Left colon (tissue), 2 donors: ENCODE measurements at places on chromosomes 11 and 22.

DNA sequence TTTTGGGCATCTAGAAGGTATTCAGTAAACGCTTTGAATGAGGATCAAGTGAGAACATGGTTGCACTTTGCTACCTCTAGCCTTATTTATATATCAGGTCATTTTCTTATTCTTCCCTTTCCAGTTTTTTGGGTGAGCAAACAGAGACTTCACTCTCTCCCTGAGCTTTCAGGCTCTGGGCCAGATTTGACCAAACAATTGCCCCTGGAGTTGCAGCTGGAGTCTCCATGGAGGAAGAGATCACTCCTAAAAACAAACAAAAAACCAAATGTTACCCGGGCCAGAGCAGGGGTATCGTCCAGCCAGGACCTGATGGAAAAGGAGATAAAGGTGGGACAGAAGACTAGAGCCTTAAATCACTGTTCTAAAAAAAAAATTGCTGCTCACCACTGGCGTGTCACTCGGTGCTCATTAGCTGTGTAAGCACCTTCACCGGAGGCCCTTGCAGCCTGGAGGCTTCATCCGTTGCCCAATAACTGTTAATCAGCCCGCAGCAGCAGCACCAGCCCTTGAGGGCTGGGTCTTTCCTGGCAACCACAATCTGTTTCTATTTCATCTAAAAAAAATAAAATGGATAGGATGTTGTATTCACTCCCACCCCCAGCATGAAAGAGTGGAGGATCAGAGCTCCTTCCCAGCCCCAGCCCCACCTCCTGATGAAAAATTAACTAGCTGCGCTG, 125.0 kb downstream of the PKNOX2 start:
- no peak for DNase-seq

DNA sequence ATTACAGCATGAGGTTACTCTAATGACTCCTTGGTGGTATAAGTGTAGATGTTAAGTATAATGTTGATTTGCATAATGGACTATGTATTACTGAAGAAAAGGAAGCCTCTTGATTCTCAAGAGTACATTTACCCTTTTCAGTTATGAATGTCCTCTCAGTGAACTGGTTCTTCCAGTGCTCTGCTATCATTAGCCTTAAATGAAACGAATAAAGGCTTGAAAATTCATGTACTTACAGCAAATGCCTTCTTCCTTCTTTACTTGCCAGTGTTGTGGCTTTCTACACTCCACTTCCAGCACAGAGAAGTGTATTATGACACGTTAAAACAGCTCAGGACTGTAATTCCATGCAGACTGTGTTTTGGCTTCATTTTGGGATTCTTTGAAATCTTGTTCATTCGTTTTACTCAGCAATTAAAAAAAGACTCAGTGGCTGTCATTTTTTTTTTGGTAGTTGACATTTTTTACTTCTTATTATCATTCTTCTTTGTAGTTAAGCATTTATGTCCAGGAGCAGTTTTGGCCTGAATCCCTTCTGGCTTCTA, 96.9 kb downstream of the MTMR3 start:
- no peak for DNase-seq

GRCh38 chr11:94845622-94846021, 77.5 kb downstream of the AMOTL1 start:
- no peak for DNase-seq

DNA sequence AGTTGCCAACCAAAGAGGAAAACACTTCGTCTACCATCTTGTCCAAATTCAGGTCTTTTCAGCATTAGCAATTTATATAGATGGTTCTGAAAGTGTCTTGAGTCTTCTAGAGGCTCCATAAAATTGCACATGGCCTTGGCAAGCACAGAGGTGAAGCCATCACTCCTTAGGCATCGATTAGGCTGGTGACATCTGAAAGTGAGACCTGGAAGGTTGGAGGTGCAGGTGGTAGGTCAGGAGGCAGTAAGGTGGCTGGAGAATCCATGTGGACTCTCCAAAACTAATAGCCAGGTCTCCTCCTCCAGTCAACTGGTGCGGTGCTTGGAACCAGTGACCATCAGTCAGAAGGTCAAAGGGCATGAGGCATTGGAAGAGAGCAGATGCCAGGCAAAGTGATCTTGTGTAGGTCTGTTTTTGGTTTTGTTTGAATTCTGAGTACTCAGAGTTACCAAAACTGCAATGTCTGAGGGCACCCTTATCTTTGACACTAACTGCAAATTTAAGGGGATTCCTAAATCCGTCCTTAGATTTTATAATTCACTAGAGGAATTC, 6.6 kb upstream of the APOL2 start:
- DNase-seq = no peak

- no peak for DNase-seq
Measured at GRCh38 chr11:476416-476815, 26.3 kb downstream of the PTDSS2 start.

DNA sequence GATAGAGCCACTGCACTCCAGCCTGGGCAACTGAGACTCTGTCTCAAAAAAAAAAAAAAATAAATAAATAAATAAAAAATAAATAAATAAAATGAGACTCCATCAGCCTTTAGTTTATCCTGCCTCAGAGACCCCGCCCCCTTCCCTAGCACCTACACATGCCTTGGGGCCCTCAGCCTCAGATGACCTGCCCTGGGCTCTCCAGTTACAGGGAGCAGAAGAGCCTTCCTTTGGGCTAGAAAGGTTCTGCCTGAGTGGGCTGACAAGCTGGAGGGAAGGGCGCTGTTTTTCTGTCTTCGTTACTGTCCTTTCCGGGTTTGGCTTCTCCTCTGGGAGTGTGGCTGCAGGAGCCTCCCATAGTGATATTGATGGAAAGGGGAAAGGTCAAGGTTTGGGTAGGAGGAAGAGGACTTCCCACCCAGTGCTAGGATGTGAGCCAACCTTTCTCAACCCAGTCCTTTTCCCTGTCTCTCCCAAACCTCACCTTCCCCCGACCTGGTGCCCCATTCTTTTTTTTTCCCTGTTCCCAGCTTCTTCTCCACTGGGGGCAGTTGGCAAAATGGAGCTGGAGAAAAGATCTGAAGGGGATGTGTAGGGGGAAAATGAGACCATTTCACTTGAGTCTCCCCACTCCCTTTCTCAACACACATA, 1.5 kb upstream of the SF3B2 start:
- DNase-seq = no peak

DNA sequence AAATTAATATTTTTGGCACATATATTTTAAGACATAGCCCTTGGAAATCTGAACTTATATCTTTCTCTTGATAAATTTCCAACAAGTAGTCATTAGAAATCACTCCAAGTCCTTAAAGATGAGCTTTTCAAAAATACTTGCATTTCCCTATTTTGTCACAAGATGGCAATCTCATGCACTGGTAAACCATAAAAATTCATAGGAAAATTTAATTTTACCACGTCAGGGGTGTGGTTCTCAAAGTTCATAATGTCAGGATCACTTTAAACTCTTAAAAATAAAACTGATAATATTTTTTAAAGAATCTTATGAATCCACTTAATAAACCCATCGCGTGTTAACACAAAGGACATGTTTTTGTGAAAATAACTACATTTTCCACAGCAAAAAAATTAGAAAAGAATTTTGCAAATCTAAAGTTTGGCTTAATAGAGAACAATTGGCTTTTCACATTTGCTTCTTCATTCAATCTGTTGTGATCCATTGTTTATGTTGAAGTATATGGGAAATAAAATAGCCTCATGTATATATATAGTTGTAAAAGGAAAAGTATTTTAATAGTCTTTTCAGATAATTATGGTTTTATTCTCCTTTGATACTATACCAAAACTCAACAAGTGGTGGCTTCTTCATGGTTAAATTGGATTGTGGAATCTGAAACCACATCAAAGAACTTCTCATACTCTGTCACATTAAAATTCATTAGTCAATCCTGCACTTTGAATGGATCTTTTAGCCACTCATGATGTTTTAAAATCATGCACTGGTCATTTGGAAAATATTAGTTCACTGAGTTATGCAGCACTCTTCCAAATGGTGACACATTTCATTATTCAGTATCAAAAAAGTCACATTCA, 169.1 kb downstream of the CADM1 start:
- DNase-seq = no peak

GRCh38 chr11:106668147-106668546, 350.1 kb downstream of the GUCY1A2 start:
- no peak for DNase-seq

DNA sequence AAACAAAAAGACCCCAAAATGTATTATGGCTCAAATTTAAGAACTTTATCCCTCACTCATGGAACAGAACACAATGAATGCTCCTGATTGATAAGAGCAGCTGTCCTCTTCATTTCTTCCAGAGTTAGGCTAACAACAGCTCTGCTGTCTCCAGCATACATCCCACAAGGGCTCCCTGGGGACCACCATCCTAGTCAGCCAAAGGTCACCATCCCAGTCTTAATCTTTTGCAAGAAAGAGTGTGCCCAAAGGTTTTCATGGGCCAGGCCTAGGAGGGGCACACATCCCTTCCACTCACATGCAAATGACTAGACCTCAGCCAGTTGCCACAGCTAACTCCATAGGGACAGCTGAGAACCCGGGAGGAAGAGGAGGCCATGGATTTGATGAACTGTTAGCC, 555.3 kb downstream of the BUD13 start:
- no peak for DNase-seq

DNA sequence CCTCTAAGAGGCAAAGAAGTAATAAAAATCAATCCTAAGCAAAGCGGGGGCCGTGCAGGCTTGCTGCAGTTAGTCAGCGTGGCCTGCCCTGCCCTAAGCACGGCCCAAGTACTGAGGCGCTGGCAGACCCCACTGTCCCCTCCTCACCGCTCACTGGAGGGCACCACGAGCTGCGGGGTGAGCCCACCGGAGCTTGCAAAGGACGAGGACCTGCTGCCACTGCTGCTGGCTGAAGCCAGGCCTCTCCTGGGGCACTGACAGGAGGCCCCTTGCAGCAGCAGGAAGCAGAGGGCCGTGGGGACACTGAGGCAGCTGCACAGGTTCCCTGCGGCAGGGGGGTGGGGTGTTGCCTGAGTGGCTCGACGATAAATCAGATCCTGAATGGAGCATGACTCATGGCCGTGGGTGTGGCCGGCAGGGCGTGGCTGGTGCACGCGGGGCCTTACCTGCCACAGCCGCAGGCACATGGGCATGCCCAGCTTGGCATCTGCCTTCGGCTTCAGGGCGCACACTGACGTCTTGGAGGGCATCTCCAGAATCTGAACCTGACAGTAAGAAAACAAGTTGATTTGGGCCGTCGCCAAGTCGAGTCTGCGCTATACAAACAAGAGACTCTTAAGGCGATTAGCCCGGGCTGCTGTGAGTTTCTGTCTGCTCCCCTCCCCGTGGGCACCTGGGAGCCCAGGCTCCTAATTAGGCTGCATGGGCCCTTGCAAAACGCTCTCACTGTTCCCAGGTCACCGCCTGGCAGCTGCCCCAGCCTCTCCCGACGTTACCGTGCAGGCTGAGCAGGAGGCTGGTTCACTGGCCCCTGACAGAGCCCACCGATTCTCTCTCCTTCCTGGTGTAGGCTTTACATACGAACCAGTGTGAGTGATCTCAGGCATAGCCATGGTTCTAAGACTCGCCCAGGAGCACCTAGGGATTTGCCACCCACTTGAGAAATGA, 45.9 kb downstream of the TBX1 start:
- peak; percentile 91 for DNase-seq

GRCh38 chr11:8363921-8364320, 100.2 kb upstream of the LMO1 start:
- DNase-seq = no peak

- DNase-seq = no peak
Measured at GRCh38 chr22:48396091-48396784, 1431.4 kb downstream of the BRD1 start.

- no peak for DNase-seq
Measured at GRCh38 chr11:19744130-19744529, 31.5 kb downstream of the NAV2 start.

DNA sequence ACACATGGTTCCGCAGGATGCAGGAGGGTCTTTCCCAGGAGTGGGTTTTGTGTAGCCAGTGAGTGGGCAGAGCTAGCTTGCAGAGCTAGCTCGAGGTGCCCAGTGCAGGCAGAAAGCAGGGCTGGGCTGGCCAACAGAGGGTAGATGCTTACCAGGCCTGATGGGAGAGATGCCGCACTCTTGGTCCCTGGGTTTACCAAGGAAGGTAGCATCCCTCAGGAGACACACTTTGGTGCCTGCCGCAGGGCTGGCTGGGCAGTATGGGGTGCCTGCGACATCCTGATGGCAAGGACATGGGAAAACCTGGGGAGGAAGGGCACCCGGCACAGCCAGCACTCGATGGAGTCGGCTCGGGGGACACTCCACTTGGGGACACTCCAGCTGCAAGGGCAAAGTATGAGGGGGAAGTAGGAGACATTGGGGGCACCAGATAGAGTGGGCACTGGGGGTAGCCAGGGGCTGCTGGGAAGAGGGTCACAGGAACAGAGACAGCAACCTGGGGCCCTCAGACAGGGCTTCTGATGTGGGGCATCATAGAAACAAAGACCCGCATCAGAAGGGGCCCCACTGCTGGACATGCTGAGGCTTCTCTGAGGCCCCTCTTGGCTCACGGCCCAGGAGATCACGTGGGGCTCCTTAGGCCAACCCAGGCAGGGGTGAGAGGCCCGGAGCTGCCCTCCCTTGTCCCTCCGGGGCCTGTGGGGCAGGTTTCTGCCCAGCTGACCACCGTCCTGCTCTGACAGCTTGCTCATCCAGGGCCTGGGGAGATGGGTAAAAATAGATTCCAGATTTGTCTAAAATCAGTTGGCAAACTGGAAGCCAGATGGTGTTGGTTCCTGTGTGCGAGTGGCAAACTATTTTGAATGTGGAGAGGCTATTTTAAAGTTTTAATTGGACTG, 89.8 kb downstream of the MORC2 start:
- DNase-seq = no peak

- DNase-seq = no peak
Measured at GRCh38 chr11:122649116-122649515, 6.4 kb upstream of the UBASH3B start.

- peak; percentile 45 for DNase-seq
Measured at GRCh38 chr11:7536100-7536499, 22.3 kb downstream of the PPFIBP2 start.

DNA sequence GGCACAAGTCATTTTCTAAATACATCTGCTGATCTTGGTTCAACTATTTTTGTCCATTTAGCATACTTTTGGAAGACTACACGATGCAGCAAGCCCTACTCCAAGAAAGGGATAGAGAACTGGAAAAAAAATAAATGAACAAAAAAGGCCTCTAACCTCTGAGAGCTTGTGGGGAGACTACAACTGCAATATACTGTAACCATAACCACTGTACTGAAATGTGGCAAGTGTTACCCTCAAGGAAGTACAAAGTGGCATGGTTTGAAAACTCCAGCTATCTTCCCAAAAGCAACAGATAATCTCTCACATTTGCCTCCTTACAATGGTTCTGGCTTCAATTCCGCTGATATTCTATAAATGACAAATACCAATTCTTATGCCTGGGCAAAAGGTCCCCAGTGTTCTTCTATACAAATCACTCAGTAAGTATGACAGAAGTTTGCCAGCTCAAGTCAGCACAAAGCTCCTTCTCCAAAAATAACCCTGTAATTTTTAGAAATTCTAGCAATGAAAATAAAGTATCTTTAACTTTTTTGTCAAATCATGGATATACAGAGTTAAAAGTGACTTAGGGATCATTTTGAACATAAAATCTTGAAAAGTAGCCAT, 22.9 kb downstream of the AMBRA1 start:
- no peak for DNase-seq

GRCh38 chr22:22788460-22789037, 99.1 kb upstream of the IGLL5 start:
- DNase-seq = no peak

GRCh38 chr11:8691601-8692000, 9.0 kb downstream of the RPL27A start:
- no peak for DNase-seq

GRCh38 chr22:35462498-35463230, 62.7 kb downstream of the MCM5 start:
- DNase-seq = no peak
